ENCODE measurements at places on chromosomes 12 and 14.

DNA sequence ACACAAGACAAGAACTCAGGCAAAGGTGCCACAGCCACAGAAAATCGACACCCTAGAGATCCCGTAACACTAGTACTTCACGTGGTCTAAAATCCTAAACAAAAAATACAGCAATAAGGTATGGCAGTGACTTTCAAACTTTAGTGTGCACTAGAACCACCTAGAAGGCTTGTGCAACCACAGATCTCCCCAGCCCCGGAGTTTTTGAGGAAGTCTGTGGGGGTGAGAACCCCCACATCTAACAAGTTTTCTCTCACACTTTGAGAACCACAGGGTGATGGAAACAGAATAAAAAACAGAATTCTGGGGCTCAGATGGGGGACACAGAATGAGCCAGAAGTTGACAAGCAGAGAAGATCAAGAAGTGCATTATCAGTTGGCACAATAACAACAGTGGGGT is 254.0 kb downstream of the ANO6 start:
- DNase-seq, result no peak

DNA sequence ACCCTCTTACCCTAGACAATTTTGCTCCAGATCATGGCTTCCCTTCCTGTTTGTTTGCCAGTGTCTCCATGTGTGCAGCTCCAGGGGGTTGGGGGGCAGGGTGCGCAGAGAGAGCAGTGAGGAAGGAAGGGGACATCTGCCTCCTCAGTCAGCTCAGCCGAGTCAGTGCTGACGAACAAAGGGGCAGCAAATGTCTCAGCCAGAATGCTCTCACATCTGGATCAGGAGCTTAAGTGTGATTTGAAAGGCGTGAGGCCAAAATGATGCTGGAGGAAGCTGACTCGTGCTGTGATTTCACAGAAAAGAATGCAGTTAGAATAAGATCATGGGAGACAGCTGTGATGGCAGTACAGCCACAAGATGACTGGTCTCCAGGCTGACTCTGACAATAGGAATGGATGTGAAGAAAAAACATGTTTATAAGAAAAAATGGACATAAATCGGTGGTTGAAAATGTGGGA is 27.1 kb upstream of the CDK17 start:
- DNase-seq, result no peak

- no peak for DNase-seq
These were observed 204.6 kb downstream of the PAWR start for GRCh38 chr12:79486154-79486553.

GRCh38 chr12:92899386-92900001 is 29.6 kb downstream of the EEA1 start:
- DNase-seq, result no peak

DNA sequence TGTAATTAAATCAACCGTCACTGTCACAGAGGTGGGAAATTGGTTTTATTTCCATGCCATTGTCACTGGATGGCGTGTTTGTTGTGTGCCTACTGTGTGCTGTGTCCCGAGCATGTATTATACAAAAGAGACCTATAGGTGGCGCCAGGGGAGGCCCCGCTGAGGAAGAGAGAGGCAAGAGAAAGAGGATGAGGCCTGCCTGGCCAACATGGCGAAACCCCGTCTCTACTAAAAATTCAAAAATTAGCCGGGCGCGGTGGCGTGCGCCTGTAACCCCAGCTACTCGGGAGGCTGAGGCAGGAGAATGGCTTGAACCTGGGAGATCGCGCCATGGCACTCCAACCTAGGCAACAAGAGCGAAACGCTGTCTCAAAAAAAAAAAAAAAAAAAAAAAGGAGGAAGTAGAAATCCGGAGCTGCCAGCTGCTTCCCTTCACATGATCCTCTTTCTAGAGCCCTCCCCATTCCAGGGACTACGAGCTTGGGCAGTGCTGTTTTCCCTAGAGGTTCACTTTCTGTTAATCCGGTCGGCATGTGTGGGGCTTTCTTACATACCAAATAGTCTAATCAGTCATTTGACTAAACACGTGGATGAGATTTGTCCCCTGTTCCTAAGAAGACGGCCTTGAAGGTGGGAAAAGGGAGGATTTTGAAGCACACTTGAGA is 6.4 kb upstream of the CCDC175 start:
- DNase-seq, result no peak

DNA sequence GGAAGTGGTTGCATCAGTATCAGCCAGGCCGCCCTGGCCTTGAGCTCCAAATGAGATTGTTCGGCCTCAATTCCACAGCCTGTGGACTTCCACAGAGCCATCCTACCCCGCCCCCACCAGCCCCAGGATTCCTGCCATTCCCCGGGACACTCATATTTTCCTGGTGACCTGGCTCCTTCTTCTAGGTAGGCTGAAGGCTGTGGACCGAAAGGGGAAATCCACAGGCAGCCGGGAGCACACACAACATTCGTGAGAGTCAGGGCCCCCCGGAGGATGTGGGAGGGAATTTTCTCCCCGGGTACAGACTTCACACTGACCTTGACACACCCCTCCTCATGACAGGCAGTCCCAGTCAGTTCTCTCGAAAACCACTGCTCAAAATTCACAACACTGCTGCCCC is 39.9 kb downstream of the RIN3 start:
- no peak for DNase-seq

GRCh38 chr14:104390221-104390931 is 189.2 kb upstream of the C14orf180 start:
- DNase-seq, result no peak

DNA sequence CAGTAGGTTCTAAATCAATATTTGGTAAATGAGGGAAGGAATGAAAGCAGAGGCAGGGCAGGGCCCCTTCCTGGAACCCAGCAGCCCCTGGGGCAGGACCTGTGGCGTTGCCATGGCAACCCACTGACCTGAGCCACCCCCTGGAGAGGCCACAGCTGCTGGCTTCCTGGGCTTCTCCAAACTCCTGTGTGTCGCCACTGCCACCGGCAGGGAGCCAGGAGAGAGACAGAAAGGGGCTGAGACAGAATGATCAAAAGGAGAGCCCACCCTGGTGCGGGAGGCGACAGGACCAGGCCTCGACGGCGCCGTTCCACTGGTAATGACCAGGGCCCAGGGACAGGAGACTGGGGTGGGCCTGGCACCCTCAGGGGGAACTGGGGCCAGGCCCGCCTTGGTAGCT is 18.2 kb downstream of the RFX4 start:
- no peak for DNase-seq

DNA sequence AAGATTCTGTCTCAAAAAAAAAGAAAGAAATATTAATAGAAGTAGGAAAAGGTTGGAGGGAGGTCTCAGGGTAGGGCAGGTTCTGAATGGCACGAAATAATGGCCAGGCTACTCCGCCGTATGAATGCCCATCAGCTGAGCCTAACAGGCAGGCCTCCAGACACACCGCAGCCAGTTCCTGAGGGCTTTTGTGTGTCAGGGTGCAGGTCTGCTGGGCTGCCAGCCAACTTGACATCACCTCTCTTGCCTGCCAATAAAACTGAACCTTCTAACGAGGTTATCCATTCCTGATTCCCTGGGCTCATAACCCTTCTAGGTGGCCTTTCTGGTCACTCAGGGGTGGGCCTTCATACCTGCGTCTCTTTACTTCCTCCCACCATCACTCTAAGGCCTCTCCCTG is 3.0 kb downstream of the IFI27 start:
- DNase-seq, result no peak

DNA sequence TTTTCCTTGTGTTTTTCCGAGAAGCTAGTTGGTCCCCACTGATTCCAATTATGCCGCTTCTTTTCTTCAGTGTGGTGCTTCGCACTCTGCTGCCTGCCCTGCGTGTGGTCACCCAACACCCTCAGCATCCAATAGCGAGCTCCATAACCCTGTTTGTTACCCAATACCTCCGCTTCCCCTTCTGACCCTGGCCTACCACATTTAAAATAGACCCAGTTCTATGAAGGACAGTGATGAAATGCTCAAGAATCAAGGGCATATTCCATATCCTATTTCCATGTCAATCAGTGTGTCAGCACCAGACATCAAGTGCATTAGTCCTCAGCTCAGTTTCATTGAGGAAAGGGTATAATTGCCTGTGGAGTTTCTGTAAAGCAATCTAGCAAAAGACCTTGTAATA is 9.5 kb downstream of the NDRG2 start:
- no peak for DNase-seq

DNA sequence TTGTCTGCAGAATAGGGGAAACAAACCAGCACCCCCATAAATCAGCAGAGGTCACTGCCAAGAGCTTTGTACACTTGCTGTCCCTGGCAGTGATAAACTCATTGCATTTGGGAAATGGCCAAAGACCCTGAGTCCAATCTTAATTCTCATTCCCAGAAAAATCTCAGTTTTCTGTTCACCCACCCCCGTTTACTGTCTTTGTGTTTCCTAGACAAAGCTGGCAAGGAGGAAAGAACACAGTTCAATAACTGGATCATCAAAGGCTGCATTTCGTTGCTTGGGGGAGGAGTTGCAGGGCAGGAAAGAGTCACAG is 365.1 kb downstream of the DPF3 start:
- no peak for DNase-seq

GRCh38 chr14:54301359-54301758 is 95.4 kb upstream of the CDKN3 start:
- no peak for DNase-seq

DNA sequence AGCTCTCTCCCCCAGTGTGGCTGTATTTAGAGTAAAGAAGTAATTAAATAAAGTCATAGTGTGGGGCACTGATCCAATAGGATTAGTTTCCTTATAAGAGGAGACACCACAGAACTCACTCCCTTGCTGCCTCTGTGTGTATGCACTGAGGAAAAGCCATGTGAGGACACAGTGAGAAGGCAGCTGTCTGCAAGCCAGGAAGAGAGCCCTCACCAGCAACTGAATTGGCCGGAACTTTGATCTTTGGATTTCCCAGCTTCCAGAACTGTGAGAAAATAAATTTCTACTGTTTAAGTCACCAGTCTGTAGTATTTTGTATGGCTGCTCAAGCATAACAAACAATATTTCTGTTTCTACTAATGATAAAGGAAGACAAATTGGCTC is 368.7 kb upstream of the PRICKLE1 start:
- DNase-seq, result no peak

- peak; percentile 36 for DNase-seq
These were observed 280.6 kb upstream of the PWP1 start for GRCh38 chr12:107404981-107405380.

GRCh38 chr14:50762001-50762930 is 68.7 kb downstream of the NIN start:
- DNase-seq, result no peak

GRCh38 chr12:39846971-39847650 is 227.5 kb upstream of the ABCD2 start:
- DNase-seq, result no peak

DNA sequence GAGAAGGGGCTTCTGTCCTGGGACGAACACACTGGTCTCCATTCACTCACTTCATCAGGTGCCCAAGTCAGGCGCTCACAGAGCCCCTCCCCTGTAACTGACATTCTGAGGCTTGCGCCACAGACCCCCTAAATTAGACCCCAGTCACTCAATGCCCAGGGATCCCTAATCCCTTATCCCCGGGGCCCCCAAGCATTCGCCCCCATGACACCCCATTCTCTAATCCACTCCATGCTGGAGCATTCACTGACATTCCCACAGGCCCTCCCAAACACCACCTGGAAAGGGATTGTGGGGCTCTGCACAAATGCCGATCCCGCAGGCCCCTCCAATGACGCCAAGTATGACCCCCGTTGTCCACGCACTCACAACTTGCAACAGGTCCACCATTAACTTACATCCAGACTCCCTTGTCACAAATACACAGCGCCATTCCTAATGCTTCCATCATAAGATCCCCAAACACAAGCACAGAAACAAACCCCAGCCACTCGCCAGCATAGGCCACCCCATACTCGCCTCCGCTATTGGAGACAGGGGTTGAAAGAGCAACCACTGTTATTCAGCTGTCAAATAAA is 1.5 kb downstream of the ZNF605 start:
- DNase-seq, result no peak

- DNase-seq, result peak; percentile 53
These were observed 122.9 kb downstream of the TSPAN9 start for GRCh38 chr12:3200032-3200617.

- no peak for DNase-seq
These were observed 15.5 kb upstream of the TMEM233 start for GRCh38 chr12:119578112-119578511.

DNA sequence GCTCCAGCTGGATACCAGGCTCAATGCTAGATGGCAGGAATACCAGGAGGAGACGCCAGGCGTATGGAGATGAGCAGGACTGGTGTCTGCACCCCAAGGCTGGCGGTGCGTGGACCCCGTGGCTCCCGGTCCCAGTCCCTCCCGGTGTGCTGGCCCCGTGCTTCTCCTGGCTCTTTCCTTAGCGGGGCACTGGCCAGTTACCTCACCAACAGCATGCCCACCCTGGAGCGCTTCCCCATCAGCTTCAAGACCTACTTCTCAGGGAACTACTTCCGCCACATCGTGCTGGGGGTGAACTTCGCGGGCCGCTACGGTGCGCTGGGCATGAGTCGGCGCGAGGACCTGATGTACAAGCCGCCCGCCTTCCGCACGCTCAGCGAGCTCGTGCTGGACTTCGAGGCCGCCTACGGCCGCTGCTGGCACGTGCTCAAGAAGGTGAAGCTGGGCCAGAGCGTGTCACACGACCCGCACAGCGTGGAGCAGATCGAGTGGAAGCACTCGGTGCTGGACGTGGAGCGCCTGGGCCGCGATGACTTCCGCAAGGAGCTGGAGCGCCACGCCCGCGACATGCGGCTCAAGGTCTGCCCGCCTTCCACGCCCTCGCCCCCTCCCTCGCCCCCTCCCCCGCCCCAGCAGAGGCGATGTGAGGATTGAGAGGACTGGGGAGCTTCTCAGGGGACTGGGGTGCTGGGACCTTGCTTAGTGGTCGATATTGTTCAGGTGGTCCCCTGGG is 14.6 kb downstream of the VASH1 start:
- no peak for DNase-seq

GRCh38 chr14:50379563-50379962 is 17.1 kb downstream of the CDKL1 start:
- DNase-seq, result no peak

DNA sequence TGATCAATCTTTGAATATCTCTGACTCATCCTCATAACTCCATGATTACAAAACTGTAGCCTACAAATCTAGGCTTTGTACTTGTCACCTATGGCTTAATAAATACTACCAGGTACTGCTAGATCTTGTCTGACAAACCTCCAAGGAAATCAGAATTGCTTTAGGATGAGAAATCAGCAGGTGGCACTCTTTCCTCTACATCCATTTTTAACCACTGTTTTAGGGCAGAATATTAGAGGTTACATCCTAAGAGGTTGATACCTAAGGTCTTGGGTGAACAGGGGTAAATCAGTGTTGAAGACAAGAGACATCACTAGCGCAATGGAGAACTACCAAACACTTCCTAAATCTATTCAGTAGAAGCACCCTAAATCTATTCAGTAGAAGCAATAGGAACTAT is 63.1 kb upstream of the SOX5 start:
- no peak for DNase-seq

Data from COR-L47 (cell line).